ENCODE measurements at places on chromosomes 16 and 17.

DNA sequence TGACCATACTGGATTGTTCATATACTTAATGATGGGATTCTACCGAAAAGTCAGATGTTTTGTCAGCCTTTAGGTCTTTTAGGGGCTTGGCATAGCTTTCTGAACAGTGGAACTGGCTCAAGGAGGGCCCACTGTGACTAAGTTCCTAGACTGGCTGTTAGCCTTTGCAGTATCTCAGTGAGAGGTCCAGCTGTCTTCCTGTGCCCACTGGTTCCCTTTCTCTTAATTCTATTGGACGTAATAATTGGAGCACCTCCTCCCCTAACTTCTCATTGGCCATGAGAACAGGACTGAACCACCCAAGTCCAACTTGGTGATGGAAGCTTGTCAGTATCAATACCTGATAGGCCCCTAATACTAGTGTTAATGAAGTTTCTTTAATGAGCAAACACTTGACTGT, 13.5 kb downstream of the KPNA2 start:
- peak; percentile 39 for DNase-seq

DNA sequence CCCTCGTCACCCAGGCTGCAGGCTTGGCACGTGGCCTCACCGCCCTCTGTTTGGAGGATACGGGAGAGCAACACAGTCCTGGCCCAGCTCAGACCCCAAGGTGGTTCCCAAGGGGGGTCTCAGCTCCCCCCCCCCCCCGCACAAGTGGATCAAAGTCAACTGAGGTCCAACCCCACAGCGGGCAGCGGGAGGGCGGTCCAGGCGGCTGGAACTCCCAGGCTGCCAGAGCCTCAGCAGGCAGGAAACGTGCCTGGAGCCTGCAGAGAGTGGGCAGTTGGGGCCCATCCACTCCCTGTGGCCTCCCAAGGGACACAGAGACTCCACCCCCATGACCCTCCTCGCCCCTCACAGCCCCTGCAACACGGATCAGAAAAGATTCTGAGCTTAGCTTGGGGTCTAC, 36.7 kb downstream of the PIEZO1 start:
- no peak for DNase-seq

- DNase-seq: no peak
These were observed 15.0 kb upstream of the SALL1 start for GRCh38 chr16:51166091-51166490.

DNA sequence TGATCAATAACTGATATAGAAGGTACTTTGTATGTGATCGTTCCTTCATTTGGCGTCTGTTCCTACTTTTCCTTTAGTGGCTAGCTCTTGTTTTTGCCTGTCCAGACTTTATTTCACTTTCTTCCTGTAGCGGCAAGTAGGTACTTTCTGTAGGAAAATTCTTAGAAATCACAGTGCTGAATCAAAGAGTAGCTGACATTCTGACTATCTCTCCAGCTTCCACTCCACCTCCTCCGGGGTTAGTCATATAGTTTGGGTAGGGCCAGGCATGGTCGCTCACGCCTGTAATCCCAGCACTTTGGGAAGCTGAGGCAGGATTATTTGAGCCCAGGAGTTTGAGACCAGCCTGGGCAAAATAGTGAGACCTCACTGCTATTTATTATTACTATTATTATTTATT, 29.9 kb upstream of the PAFAH1B1 start:
- no peak for DNase-seq

GRCh38 chr16:35252356-35252936, 1793.0 kb downstream of the TP53TG3F start:
- DNase-seq: peak; percentile 32

DNA sequence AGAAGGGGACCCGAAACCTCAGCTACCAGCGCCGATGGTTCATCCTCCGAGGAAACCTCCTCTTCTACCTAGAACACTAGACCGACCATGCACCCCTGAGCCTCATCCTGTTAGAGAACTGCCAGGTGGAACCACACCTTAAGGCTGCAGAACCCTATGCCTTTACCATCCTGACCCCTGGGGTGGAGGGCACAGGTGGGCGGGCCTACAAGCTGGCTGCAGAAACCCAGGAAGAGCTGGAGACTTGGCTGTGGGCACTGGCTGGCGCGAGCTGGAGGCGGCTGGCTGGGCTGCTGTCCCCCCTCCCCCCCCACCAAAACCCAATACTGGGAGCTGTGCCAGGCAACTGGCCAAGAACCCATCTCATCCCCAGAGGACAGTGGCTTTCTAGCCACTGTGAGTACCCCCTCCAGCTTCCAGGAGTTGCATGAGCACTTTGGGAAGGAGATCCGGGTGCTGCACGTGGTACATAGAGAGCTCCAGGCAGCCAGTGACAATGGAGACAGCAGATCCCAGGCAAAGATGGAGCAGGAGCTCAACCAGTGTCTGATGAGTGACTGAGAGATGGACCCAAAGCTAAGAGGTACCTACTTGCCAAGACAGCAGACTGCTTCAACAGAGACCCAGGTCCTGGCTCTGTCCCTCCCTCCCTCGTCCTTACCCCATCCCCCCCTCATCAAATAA, 1.4 kb upstream of the CD2BP2 start:
- DNase-seq: no peak

GRCh38 chr17:16585796-16586195, 16.8 kb upstream of the ZNF287 start:
- no peak for DNase-seq

- peak; percentile 5 for DNase-seq
These were observed 30.8 kb upstream of the ABCA5 start for GRCh38 chr17:69357701-69358100.

Data from NAMALWA (cell line).